ENCODE measurements at places on chromosomes 2 and 18.

- no peak for DNase-seq
These were observed 266.2 kb downstream of the TMX3 start for GRCh38 chr18:68448736-68449135.

- DNase-seq: no peak
These were observed 241.2 kb upstream of the TANK start for GRCh38 chr2:160918906-160919503.

- no peak for DNase-seq
These were observed 11.4 kb downstream of the SESTD1 start for GRCh38 chr2:179253226-179253625.

DNA sequence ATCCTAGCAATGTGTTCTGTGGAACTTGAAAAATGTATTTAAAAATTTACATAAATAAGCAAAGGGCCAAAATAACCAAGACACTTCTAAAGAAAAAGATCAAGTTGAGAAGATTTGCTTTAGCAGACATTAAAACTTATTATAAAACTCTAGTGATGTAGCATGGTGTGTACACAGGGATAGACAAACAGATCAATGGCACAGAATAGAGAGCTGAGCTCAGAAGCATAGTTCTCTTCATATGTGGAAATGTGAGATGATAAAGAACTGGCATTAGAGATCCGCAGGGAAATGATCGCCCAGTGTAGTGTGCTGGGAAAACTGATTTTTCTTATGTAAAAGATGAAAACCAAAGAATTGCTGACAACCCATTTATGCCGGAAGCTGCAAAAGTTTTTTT, 39.4 kb downstream of the SERPINB8 start:
- no peak for DNase-seq

DNA sequence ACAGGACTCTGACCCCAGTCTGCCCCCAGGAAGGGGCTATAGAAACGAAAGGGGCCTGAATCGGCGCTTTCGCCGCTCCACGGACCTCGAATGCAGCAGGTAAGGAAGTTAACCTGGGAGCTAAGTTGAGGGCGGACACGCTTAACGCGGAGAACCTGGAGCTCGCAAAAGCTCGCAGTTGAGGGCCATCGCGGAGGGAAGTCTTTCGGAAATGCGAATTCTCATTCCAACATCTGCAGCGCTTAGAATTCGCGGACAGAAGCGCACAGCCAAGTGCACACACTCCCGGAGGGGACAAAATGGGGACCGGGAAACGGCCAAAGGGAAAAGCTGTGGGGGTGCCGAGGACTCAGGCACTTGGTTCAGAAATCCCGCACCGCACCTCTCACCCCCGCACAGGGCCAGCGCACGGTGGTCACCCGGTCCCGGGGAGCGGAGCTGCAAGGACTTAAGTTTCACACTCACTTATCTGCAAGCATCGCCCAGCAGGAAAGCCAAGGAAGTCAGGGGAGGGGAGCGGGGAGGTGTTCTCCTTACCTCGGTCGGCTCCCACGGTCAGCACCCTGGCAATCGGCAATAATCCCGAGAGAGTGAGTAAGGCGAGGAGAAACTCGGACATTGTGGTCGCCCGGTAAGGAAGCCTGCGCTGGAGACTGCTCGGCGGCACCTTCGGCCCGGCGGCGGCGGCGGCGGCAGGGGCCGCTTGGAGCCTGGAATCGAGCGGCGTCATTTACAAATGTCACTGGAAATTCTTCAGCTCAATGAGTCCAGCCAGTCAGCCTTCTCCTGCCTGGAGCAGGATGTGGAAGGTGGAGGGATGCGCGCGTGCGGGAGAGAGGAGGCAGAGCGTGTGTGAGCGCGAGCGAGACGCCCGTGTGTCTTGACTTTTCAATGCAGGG, 456 bp downstream of the LRP1B start:
- no peak for DNase-seq

GRCh38 chr18:44516450-44516849, 164.2 kb upstream of the SETBP1 start:
- DNase-seq: no peak

GRCh38 chr2:194003911-194004310, 1653.1 kb upstream of the SLC39A10 start:
- no peak for DNase-seq

GRCh38 chr2:71070294-71071093, 2.0 kb downstream of the NAGK start:
- no peak for DNase-seq

DNA sequence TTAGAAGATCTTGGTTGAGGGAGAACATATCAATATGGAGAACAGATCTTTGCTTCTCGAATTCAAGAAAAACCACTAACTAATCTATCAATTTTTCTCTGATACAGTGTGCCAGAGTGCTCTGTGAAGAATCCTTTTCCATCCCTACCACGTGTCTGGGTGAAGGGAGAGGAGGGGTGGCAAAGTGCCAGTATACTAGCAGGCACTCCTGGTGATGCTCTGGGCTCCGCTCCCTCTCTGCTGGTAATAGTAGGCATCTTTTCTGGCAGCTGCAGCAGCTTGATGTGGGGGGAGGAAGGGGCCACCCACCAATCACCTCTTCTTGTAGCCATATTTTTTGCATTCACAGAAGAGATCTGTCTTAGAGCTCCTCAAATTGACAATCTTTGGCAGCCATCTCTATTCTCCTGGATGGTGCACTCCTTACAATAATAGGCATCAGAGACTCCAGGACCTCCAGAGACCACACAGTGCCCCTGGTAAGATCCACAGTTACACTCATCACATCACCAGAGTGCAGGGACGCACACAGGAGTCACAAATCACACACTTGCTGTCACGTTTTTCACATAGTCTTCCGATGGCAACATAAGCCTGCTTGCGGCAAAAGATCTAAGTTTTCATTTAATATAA, 15.7 kb downstream of the STK39 start:
- DNase-seq: no peak

GRCh38 chr2:105378276-105378840, 20.5 kb downstream of the FHL2 start:
- DNase-seq: no peak

DNA sequence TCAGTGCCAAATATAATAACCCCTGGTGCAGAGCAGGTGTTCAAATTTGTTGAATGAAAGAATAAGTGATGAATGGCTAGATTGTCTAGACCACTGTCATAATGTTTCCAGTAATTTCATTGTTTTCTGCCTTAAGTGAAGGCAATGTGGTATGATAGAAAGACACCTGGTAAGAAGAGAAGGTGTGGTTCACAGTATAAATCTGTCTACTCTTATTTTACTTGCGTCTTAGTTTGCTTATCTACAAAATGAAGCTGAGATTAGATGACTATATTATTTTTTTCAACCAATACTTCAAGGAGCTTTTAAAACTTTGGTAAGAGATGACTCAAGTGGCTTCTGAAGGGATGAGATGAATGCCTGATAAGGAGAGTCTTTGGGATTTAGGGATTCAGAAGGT, 788.4 kb downstream of the EPHA4 start:
- DNase-seq: no peak

- no peak for DNase-seq
These were observed 300.0 kb upstream of the REV1 start for GRCh38 chr2:99789849-99790248.

DNA sequence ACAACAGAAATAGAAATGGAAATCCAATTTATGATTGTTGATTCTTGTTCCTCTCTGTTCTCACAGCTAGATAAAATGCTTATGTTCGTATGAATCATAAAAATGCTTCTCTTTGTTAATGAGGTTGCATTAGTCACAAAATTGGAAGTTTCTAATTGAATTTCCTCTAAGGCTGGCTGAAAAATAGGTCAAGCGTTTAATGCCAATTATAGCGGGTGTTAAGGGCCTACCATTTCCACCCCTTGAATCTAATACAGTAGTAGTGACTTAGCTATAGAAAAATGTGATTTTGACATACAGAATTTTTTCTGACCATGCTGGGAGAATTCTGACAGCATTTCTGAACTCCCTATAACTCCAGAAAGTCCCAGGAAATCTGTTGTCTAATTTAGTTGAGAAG, 107.1 kb downstream of the TTN start:
- no peak for DNase-seq

DNA sequence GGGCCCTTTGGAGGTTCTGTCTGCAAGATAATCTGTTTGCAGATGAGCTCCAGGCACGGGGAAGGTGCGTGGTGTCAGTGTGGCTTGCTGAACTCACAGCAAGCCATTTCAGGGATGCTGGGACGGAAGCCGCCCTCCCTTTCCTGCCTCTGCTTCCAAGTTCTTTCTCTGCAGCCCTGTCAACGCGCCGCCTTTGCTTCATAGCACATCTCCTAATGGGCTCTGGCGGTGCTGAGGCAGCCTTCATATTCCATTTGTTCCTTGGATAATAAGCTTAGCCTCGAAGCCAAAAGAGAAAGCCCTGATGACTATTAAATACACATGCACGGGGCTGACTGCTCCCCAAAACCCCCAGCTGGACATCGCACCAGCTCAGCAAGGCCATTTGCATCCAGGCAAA, 81.7 kb upstream of the TAF1B start:
- DNase-seq: no peak

DNA sequence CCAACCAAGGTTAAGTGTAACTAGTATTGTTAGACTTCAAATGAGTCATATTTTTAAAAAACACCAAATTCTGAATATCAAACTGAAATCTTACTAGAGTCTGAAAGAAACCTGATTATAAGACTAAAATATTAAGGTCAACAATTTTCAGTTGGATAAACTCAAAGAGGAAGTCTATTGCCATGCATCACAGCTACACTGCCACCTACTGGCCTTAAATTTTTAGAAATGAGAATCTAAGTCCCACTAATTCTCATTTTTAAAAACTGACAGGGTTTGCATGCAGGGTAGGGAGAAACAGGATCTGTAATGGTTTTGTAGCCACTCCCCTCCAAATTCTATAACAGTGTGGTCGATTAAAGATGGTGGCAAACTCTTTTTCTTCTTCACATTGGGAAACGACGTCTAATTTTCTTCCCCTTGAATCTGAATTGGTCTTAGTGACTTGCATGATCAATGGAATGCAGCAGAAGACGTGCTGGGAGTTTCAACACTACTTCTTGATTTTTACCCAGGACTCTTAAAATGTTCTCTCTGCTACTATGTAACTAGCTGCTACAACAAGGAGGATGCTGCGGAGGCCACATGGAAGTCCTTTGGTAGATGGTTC, 176.1 kb upstream of the SESTD1 start:
- DNase-seq: no peak

GRCh38 chr18:36931106-36931505, 102.2 kb downstream of the KIAA1328 start:
- DNase-seq: no peak

- DNase-seq: no peak
These were observed 123.5 kb downstream of the TANC1 start for GRCh38 chr2:159091976-159092375.

DNA sequence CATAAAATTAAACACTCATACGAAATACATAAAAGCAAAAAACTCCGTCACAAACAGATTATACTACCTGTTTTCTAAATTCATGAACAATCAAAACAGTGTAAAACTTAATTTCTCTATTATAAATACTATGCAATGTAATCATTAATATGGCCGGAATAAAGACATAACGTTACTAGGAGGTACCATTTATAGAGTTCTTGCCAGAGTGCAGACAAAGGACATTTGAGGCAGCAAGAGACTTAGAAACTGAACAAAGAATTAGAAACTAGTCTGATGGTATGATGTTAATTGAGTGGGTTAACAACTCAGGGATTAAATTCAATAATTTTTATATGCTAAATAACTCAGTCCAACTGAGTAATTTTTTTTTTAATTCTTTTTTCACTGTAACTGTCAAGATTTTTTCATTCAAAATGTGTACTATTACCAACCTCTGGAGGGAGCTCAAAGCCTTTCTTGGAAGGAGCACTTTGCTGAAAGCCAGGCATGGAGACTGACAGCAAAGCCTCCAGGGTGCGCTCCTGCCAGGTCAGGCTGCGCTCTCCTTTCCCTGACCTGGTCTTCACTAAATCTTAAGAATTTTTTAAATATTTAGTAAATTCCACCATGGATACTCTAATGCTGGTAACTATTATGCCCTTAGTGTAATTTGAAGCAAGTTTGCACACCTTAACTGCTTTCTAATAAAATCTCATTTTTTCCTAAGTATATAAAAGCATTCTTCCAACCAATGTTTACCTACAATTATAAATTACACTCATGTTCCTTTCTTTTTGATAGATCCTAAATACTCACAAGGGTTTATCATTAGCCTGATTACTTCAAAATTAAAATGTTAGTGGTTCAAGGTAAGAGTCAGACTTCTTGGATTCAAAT, 34.1 kb downstream of the WDR35 start:
- DNase-seq: no peak

DNA sequence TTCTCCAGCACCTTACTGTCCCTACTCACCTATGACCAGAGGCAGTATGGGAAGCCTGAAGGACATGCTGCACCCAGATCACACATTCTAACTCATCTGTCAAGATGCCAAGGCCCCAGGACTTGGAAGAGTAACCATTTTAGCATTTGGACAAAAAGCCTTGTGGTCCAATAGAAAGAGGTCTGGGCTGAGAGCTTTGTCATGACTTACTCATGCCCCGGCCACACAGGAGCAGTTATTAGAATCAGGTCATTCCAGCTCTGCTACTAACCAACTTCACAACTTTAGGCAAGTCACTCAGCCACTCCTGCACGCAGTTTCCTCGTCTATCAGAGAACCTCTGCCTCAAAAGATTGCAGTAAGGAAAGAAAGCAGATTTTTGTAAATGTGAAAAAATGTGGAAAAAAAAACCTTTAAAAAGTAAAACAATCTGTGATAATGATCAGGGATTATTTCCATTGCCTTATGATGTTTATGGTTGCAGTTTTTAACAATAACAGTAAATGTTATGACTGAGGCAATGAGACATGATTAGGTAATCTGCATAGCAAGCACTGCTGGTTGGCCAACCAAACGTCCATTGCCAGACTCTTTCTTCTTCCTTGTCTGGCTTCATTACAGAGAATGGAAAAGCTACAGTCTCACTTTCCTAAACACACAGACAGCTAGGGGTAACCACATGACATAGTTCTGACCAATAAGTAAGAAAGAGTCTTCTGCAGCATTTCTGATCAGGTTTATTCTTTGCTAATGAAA, 255.4 kb upstream of the CHAC2 start:
- no peak for DNase-seq

Measured in stimulated activated CD8-positive, alpha-beta memory T cell treated with anti-CD3 and anti-CD28 coated beads, Interleukin-7, amount 100 ng/mL, for 48 hours (primary cell).